ENCODE measurements at places on chromosomes 11 and 22.
A peak's percentile ranks its signal among the peaks of the same experiment; 100 is the strongest.

- no peak for DNase-seq
Measured at GRCh38 chr11:121929581-121929980, 186.4 kb downstream of the BLID start.

GRCh38 chr11:63608353-63609345 is 5.6 kb downstream of the PLAAT3 start:
- DNase-seq = no peak

- DNase-seq = no peak
Measured at GRCh38 chr11:126267650-126268049, 1.0 kb downstream of the SRPRA start.

GRCh38 chr22:25643232-25644000 is 78.9 kb downstream of the GRK3 start:
- DNase-seq = no peak

GRCh38 chr11:15970506-15971214 is 385.7 kb downstream of the SOX6 start:
- peak; percentile 16 for DNase-seq

- DNase-seq = no peak
Measured at GRCh38 chr11:64724863-64725532, 2.0 kb upstream of the NRXN2 start.

DNA sequence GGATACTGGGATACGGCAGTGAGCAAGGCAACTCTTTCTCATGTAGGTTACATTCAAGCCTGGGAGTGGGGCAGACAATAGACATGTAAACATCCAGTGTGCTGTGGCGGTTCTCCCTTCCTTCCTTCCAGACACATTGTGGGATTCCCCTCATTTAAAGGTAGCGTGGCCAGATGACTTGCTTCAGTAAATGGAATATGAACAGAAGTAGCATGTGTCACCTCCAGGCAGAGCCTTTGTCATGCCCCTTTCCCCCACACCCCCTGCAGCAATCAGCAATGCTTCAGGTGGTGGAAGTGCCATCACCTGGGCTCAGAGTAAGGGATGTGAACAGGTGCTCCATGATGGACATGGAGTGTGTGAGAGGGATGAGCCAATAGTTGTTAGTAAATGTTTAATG is 34.8 kb upstream of the TTC12 start:
- no peak for DNase-seq

DNA sequence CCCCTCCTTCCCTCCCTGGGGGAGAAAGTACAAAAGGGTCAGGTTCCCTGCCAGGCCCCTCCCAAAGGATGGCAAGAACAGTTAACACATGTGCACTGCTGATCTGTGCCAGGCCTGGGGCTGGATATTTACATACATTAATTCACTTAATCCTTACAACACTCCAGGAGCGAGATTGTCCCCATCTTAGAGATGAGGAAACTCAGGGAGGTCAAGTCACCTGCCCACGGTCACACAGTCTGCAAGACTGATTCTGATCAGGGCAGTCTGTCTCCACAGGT is 36.5 kb downstream of the NECTIN1 start:
- no peak for DNase-seq

- DNase-seq = no peak
Measured at GRCh38 chr11:114236829-114237228, 59.4 kb upstream of the NNMT start.

GRCh38 chr22:35431483-35432227 is 31.7 kb downstream of the MCM5 start:
- DNase-seq = no peak

GRCh38 chr22:38304526-38304925 is 12.7 kb downstream of the CSNK1E start:
- DNase-seq = no peak

GRCh38 chr11:118076754-118077281 is at the start of gene TMPRSS4:
Gene TMPRSS4, plus strand, starts transcription at chr11:118077078. Its CDS starts 225 bp downstream, at chr11:118077303.
- DNase-seq = no peak

Data from K562 (cell line).